ENCODE measurements at places on chromosomes 7 and 10.

GRCh38 chr10:87634311-87634710 lies 25.4 kb upstream of the PAPSS2 start:
- no peak for DNase-seq

DNA sequence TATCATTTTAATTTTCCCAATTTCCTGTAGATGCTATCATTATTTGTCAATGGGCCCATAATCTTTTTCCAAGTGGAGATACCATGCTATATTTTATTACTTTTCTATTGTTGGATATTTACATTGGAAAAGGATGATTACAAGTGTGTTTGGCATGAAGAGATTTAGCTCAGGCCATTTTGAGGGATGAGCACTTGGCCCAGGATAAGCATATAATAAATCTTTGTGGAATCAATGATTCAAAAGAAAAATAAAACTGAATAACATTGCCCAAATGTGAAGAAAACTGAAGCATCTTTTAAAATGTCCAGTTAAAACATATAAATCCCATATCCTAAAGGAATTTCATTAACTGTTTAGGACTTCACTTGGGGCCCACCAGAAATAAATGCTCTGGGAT lies 260.9 kb upstream of the BMPER start:
- DNase-seq = no peak

DNA sequence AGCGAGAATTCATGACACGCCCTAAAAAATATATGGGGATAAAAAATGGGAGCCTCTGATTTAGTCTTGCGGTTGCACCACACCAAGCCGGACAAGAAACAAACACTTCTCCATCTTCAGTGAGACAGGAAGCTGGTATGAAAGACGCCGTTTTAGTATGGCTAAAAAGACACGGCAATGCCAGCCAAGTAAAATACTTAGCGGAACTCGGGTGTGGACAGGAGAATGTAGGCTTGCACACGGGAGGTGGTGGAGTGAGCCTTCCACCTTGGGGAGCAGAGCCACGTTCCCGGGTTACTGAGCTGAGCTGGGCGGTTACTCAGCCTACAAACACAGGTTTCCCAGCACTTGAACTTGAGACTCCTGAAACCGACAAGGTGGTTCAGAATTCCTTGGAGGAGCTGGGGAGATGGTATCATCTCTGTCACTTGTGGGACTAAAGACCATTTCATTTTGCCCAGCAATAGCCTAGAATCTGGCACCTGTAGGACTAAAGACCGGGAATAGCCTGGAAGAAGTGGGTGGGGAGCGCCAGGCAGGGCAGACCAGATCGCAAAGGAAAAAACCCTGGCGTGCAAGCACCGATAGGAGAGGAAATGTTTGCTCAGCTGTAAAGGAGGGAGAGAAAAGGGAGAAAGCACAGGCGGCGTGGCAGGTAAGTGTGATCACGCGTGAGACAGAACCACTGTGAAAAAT lies 34.8 kb upstream of the SEPHS1 start:
- no peak for DNase-seq

GRCh38 chr7:43937444-43937843 lies 11.2 kb downstream of the UBE2D4 start:
- no peak for DNase-seq

DNA sequence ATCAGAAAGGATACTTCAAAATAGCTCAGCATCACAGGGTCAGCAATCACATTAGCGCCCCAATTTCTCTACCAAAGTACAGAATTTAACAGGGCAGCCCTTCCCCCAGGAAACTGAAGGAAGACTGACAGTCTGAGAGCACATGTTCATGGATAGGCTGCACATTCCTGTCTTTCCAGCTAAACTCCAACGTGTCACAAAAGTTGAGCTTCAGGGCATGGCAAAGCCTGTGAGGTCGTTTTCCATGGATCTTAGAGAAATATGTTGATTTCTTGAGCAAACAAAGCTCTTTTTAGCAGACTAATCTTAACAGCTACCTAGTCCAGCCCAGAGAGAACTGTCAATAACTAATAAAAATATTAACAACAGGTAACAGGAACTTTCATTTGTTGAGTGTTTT lies 207.9 kb downstream of the GRM3 start:
- DNase-seq = no peak

- peak; percentile 51 for DNase-seq
These were observed 89.3 kb downstream of the SLIT1 start for GRCh38 chr10:97096261-97097083.

DNA sequence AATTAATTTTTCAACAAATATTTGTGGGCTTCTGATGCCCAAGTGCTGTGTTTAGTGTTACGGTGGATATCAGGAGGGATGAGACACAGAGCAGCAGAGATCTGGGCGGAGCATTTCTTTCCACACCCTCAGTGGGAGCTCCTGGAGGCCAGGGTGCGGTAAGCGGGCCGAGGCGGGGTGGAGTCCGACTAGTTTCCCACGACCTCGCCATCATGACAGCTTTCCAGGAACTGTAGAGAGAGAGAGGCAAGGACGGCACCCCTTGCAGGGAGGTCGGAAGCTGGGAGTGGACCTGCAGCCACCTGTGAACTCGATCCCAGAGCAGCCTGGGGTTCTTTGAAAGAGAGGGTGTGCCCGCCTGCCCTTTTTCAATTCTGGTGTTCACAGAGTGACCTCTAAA lies 128.2 kb downstream of the ACTR3B start:
- no peak for DNase-seq

GRCh38 chr7:32453341-32454011 lies 36.7 kb downstream of the LSM5 start:
- DNase-seq = no peak

DNA sequence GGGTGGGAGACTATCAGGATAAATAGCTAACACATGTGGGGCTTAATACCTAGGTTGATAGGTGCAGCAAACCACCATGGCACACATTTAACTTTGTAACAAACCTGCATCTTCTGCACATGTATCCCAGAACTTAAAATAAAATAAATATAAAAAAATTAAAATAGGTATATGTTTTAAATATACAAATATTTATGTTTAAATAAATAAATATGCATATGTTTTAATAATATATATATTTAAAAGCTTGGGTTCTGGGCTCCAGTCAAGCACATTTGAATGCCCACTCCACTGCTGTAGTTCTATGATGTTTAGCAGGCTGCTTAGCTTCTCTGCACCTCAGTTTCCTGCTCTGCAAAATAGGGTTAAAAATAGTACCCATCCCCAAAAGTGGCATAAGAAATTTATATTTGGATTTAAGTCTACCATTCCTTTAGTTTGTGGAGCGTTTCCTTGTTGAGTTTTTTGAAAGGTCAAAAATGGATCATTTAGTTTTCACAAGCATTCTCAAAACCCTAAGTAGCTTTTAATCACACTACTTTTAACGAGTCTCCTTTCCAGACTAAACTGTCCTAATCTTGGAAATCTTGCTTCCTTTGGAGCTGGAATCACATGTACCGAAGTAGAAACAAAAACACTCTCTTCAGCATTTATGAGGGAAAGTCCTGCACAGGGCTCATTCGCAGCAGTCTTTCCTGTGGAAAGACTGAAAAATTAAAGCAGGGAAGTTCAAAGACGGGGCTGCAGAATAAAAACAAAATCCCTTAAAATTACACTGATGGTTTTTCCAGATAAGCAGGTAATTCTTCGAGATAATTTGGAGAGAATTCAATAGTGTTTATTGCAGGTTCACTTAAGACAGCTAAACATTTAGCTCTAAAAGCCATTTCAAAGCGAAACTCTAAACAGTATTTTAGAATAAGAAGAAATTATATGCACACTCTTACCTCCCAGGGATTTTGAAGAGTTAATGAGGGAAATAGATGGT lies 111.7 kb upstream of the LYZL1 start:
- no peak for DNase-seq

DNA sequence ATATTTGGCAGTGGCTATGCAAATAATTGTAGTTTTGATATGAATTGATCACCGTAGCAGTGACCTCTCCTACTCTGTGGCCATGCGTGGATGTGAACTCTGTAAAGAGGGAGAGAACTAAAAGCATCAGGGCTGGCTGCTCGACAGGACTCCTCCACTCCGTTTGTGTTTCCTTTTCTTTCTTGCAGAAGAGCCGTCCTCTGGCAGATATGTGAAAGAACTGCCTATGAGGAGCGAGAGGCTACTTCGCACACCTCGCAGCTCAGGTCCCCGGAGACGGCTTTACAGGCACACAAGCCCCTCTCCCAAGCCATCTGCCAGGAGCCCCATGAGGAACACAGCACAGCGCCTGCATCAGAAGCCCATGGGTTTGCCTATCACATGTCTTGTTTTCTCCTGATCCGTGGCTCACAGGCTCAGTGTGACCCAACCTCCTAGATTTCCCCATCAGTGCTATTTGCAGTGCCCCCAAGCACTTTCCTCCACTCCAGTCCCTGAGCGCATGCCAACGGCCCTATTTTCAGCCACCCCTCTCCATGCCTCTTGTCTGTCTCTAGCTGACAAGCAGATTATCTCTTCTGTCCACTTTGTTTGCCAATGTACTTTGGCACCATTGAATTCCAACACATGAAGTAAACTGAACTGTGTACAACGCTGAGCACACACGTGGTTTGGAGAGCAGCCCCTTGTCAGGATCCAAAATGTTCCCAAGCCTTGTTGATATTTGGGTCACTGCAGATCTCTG lies 164.3 kb upstream of the AKR1E2 start:
- no peak for DNase-seq

- DNase-seq = no peak
These were observed 504.1 kb downstream of the SDK1 start for GRCh38 chr7:3805151-3805550.

GRCh38 chr7:2106440-2106839 lies 126.3 kb downstream of the MAD1L1 start:
- no peak for DNase-seq

DNA sequence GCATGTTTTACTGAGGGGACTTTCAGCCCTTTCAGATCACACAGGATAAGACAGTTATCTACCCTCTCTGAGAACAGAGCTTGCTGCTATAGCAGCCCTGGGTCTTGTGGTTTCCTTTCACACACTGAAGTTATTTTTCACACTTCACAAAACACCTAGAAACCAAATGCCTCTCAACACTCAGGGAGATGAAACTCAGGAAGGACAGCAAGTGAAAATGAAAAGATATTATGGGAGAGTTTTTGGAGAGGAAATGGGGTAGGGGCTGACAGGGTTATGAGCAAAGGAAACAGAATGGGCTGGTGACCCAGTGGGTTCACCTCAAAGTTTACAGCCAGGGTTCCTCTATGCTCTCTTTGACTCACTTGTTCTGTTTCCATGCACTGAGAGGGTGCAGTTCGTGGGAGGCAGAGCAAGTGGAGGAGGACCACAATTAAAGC lies 17.0 kb upstream of the GIMAP2 start:
- peak; percentile 45 for DNase-seq

- no peak for DNase-seq
These were observed 31.0 kb upstream of the DNAJB12 start for GRCh38 chr10:72385724-72386123.

- DNase-seq = no peak
These were observed 87.1 kb downstream of the DYNC1I1 start for GRCh38 chr7:95859429-95859828.

DNA sequence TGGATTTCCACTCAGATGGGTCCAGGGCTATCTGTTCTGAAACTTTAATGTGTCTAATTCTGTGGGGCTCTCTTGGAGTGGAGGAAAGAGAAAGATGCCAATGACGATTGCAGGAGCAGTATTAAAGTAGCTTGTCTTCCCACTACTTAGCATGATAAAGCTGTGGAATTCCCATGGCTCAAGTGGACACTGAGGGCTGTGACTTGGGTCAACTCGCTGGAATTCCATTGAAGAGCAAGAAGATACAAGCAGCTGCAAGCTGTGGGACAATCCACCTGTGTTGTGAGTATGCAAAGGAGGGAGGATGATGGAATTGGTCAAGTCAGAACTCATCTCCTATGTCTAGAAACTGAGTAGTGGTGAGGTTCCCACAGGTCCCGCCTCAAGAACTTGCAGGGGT lies 154.2 kb upstream of the MINDY3 start:
- no peak for DNase-seq

GRCh38 chr10:100866575-100867098 lies 46.1 kb upstream of the SLF2 start:
- no peak for DNase-seq

DNA sequence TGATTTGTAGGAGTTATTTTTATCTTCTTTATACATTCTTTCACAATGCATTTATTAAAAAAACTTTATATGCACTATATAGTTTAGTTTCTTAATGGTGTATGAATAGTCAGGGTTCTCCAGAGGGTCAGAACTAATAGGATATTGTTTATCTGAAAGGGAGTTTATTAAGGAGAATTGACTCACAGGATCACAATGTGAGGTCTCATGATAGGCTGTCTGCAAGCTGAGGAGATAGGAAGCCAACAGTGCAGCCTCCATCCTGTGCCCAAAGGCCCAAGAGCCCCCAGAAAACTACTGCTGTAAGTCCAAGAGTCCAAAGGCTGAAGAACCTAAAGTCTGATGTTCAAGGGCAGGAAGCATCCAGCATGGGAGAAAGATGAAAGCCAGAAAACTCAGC lies 192.8 kb upstream of the AHR start:
- DNase-seq = no peak

GRCh38 chr10:86179153-86179524 lies 187.5 kb downstream of the GRID1 start:
- no peak for DNase-seq

GRCh38 chr10:101308051-101308450 lies 45.9 kb upstream of the BTRC start:
- no peak for DNase-seq

DNA sequence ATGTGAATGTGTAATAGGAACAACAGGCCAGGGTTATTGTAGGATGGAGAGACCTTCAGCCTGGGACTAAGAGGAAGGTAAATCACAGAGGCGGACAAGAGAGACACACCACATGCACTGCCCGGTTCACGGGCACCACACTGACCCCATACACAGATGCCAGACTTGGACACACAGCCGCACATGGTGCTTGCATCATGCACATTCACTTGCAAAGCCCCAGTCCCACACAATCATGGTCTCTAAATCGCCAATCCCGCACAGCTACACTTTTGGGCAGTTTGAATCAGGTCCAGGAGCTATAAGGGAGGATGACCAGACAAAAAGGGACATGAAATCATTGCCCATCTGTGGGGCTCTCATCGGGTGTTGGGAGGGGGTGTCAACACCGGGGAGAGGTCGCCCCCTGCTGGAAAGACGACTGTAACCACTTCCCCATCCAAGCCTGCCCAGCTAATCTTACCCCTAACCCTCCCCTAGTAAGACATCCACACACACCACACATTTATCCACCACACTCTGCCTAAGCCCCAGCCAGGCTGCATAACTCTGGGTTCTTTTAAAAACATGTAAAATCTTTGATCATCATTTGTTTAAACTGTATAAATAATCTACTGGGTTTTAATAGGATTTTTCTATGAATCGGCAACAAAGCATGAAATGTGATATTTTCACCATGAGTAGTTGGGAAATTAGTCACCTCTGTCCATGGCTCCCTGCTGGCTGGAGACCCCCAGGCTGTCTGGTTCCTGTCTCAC lies 40.5 kb upstream of the SLF2 start:
- DNase-seq = peak; percentile 11

DNA sequence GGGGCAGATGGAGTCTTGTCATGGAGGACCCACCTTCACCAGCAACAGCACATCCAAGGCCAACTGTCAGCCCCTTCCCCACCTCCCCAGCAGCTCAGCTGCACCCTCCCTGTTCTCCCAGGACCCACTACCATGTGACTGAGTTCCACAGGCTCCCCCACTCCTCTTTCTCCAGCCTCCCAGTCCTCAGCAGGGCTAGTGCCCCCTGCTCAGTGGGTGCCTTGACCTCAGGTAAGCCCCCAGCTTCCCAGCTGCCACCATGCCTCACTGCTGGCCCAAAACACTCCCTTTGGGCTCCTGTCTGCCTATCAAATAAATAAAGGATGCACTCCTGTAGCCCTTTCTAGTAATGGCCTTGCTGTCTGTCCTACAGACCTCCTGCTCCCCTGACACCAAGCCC lies 174.4 kb downstream of the SLIT1 start:
- DNase-seq = no peak

Data from effector memory CD8-positive, alpha-beta T cell (primary cell).